ENCODE measurements at places on chromosomes 3 and 15.

- DNase-seq, result no peak
Measured at GRCh38 chr15:67074886-67075229, 9.5 kb downstream of the SMAD3 start.

- no peak for DNase-seq
Measured at GRCh38 chr15:100241572-100242482, 99.9 kb downstream of the ADAMTS17 start.

DNA sequence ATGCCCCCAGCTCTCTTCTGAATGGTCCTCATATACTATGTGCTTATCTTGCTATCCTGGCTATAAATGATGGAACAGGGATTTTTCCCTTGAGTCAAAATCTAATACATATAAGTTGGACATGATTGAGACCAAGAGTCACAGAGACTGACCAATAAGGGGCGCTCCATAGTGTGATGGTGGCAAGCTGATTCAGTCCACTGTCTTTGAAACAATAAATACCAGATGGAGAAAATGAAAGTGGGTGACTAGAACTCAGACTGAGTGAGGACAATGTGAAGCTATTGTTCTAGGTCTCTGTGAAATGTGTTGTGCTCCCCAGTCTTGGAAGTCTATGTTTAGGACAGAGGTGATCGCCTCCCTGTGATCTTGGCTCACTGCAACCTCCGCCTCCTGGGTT, 10.6 kb upstream of the FSTL1 start:
- no peak for DNase-seq

- DNase-seq, result no peak
Measured at GRCh38 chr3:3686907-3687648, 112.2 kb upstream of the LRRN1 start.

DNA sequence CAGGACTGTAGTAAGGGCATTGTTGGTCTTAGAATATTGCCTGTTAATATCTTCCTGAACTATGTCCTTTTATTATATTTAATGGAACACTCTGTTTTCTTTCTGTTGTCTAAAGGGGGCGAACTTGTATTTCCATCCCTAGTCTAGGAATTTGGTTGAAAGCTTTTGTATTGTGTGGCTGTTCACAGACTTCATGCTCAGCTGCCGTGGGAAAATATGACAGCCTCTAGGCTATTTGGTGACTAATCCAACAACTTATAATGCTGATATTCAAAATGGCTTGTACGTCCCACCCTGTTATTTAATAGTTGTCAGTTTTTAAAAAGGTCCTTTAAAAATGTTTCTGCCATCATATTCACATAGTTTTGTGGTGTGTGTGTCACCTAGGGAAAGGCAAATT, 202.6 kb downstream of the KLHL25 start:
- DNase-seq, result no peak

DNA sequence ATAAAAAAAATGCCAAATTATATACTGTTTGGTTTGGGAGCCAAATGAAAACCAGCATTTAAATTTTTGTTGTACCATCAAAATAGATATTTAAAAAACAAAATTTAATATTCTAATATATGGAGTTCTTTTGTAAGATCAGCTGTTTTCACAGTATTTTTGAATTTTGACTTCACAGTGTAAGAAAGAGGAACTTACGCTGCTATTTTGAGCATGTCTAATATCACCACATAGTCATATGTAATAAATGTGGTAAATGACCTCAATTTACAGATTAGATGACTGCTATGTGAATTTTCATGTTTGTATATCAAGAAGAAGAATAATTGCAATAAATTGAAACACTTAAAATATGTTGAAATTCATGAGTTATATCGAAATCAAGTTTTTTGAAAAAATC, 189.6 kb downstream of the ARRDC4 start:
- DNase-seq, result no peak

DNA sequence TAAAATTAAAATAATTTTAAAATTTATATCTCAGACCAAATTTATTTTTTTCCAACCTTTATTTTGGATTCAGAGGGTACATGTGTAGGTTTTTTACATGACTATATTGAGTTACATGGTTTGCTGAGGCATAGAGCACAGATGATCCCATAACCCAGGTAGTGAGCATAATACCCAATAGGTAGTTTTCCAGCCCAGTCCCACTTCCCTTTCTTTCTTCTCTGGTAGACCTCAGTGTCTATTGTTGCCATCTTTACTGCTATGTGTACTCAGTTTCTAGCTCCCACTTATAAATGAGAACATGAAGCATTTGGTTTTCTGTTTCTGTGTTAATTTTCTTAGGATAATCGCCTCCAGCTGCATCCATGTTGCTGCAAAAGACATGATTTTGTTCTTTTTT, 338.1 kb downstream of the EFHB start:
- DNase-seq, result no peak

- no peak for DNase-seq
Measured at GRCh38 chr3:187858041-187858440, 112.8 kb upstream of the BCL6 start.

DNA sequence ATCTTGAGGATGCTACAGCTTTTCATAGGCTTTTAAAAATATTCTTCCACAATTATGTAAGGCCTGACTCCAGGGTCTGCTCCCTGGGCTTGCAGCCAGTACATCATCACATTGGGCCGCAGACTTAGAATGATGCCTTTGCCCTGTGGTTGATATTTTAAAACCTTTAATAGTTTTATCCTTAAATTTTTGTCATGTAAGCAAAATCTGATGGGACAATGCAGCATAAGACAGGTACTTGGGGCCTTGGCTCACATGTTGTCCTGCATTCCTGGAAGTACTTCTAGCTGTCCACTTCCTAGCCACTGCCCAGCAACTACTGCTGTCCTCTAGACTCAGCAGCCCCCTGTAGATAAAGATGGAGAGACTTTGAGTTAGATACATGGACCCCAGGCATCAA, 197.3 kb upstream of the SLITRK3 start:
- no peak for DNase-seq

- no peak for DNase-seq
Measured at GRCh38 chr15:69631978-69632377, 179.4 kb downstream of the RPLP1 start.

DNA sequence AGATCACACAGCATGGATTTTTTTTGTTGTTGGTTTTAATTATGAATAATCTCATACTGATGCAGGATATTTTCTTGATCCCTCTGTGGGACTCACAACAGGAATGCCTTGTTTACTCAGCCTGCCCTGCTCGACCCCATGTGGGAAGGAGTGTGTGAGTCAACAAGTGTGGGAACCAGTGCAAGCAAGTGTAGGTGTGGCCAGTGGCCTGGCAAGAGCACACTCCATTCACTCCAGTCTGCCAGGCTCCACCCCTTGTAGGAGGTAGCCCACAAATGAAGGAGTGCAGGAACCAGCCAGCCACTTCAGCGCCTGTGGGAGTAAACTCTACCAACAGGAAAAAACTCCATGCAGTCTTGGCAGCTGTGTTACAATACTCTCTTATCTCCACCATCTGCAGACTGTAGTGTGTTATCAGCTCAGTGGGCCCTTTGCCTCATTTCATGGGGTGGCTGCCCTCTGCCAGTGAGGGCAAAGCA, 393.6 kb downstream of the OTOL1 start:
- DNase-seq, result no peak

GRCh38 chr3:139016430-139017048, 4.2 kb downstream of the PRR23B start:
- no peak for DNase-seq

- no peak for DNase-seq
Measured at GRCh38 chr3:128996726-128997125, 2.9 kb upstream of the CFAP92 start.

- DNase-seq, result no peak
Measured at GRCh38 chr3:123310741-123311140, 109.0 kb downstream of the SEC22A start.

DNA sequence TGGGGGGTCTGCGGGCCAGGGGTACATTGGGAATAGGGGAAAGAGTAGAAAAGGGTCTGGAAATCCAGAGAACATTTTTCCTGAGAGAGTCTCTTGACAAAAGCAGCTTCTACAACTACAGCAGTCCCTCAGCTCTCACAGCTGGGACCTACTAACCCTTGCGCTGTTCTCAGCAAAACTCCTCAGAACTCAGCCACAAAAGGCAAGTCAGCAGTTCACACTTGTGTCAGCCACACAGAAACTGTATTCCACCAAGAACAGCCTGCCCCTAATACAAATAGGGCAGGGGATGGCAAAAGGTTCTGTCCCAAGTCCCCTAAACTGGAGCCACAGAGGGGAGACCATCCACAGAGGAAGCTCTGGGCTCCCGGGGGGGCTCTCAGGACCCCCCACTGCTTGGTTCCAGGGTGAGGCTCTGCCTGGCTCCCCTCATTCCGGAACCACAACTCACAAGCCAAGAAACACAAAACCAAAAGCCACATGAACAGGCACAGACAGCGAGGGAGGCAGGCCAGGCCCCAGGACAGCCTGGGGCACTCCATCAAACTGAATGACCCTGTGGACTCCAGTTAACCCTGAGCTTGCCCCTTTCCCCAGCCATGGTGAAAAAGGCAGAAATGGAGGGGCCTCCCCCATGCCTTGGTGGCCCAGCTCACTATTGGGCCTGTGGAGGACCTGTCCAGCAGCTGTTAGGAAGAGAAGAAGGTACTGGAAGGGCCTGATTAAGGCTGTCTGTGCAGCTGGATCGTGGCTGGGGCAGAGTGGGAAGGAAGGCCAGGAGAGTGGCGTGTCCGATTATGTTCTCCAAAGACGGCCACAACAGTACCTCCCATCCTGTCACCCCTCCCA, 162.0 kb downstream of the CHSY1 start:
- DNase-seq, result no peak

DNA sequence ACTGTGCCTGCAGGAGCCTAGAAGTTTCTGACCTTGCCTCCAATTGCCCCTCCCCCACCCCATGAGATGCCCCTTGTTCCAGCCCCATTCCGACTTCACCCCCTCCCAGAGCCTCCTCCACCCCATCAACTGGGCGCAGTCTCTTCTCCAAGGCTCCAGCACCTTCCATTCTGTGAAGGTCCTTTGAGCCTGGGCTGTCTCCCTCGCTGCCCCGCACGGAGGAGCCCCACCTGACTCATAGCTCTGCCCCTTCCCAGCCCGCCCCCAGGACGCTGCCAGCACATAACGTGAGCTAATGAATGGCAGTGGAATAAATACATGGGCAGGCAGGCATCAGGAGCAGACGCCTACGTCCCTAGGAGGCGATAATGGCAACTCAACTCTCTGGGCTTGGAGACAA, 113.1 kb downstream of the NUP210 start:
- DNase-seq, result no peak

DNA sequence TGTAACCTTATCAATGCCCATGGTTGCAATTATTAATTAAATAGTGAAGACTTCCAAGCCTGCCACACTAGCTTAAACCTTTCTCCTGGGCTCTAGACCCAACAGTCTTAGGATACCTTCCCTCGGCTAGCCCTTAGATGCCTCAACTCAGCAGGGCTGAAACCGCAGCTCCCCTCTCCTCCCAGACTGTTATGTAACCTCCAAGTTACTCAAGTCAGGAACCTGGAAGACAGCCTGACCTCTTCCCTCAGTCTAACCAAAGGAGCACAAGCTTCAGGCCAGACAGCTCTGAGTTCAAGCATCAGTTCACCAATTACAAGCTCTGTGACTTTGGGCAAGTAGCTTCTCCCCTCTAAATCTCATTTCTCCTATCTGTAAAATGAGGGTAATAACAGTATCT, 70.5 kb upstream of the HACD2 start:
- DNase-seq, result no peak

DNA sequence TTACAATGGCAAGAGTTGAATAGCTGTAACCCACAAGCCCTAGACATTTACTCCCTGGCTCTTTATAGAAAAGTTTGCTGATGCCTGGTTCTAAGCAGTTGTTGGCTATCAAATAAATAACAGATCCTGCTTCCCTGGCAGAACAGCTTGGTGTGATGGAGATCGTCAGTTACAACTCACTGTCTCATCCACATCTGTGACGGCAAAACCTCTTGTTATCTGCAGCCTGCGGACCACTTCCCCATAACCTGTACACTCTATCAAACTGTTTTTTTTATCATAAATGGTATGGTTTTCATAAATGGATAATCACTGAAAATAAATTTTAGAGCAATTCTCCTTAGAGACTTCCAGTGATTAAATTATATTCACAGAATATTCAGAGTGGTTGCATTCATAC, 14.1 kb downstream of the ZDHHC3 start:
- no peak for DNase-seq

DNA sequence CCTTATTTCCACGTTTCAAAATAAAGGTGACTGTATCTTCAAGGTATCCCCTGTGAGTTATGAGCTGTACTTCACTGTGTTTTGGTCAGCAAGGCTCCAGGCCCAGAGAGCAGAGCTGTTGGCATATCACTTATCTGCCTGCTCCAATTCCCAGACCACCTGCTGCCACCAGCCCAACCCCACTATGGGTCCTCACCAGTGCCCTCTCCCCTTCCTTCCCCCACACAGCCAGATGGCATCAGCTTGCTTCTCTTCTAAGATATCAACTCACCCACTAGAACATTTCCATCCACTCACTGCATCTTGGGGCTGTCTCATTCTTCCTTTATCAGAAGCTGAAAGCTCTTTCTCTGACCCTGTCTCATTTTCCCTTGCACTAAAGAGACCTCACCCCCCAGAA, 136.9 kb upstream of the EIF1B start:
- no peak for DNase-seq

- no peak for DNase-seq
Measured at GRCh38 chr15:99481951-99482230, 83.9 kb upstream of the MEF2A start.

DNA sequence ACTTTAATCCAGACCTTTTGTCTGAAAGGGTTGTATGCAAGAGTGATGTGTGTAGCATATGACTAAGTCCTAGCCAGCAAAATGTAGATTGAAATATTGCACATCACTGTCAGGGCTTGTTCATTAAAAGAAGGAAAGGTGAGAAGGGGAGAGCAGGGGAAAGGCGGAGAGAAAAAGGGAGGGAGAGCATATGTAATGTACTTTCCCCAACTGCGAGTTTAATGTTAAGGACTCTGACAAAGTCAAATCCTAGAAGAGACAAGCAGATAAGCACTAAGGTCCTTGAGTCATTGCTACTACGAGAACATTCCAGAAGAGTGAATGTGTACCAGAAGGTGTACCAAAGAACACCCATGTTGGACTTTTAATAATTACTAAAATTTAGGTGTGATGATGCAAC, 1336.7 kb downstream of the NSUN3 start:
- DNase-seq, result no peak

DNA sequence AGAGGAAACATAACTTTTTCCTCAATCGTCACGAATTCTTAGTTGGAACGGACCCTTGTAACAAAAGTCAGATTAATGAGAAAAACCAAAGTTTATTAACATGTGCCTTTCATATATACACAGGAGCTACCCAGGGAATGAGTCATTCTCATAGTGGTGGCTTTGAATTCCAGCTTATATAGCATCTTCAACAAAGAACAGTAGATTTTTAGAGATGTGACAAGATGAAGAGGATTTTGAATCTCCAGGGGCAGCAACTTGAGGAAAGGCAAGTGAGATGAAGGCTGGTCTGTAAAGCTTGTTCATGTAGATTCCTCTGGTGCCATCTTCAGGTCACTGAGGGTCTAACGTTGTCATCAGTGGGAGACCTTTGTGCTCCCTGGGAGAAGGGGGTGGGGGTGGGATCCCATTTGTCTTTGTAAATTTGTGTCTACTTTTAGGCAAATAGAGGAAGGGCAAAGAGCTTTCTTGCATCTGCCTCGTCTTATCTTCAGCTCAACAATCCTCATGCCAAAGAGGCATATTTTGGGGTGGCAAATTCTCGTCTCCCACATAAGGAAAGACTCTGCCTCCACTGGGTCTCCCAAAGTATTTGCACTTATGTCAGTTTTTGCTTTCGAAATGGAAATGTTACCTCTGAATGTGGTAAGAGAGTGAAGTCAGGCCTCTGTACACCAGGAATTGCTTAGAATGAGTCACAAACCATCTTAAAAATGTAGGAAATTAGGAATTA, 29.5 kb downstream of the CLEC3B start:
- no peak for DNase-seq
